ENCODE measurements at places on chromosomes 12 and 14. TPM values are rescaled to one million over a fixed set of nuclear protein-coding genes. Genes with fewer than 3 reads are reported as not detected.

DNA sequence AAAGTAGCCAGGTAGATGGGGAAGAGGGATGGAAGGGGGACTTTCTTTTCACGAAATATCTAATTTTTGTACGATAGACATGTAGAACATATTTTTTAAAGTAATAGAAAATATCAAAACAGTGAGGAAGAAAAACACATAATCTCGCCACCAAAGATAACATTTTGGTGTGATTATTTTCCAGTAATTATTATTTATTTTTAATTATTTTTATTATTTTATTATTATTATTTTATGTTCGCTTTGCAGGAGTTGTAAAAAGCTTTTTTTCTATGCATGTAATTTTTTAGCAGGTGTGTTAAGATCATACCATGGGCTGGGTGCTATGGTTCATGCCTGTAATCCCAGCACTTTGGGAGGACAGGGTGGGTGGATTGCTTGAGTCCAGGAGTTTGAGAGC is 85.6 kb upstream of the CCND2 start:
- DNase-seq = no peak

The DLGAP5 gene
- 8.7 TPM for total RNA-seq

DNA sequence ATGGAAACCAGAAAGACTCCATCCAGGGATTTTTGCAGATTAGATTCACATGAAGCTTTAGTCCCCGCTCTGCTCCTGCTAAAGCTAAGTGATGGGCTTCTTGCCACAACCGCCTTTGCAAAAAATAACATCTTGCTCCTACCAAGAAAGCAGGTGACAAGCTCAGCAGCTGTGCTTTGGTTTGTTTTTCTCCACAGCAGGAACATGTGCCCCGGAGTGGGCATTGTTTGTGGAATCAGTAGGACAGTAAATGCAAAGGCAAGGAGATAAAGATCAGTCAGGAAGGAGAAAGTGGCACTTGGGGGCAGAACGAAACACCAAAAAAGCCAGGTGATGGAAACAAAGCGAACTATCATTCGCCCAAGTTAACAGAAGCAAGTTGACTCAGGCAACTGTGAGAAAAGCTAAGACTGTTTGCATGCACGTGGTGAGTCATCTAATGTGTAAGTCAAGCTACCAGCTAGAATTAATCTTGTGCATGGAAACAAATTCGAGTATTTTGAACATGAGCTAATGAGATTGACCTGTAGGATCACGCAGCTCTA is 165.5 kb upstream of the PLXNC1 start:
- DNase-seq = peak; percentile 4

The LBHD2 gene
- not detected for total RNA-seq

The PRKD1 gene
- 4.5 TPM for total RNA-seq

DNA sequence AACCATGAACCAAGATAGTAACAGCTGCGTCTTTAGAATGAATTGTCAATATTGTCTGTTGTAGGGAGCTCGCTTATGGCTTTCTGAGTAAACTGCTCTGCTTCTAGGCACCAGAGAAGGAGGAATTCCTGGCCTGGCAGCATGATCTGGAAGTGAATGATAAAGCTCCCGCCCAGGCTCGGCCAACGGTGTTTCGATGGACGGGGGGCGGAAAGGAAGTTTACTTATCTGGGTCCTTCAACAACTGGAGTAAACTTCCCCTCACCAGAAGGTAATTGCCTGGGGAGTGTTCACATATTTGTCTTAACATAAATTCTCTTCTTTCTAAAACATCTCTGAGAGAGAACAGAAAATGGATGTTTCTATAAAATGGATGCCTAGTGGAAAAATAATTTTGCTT is 4.3 kb downstream of the PRKAB1 start:
- DNase-seq = no peak

DNA sequence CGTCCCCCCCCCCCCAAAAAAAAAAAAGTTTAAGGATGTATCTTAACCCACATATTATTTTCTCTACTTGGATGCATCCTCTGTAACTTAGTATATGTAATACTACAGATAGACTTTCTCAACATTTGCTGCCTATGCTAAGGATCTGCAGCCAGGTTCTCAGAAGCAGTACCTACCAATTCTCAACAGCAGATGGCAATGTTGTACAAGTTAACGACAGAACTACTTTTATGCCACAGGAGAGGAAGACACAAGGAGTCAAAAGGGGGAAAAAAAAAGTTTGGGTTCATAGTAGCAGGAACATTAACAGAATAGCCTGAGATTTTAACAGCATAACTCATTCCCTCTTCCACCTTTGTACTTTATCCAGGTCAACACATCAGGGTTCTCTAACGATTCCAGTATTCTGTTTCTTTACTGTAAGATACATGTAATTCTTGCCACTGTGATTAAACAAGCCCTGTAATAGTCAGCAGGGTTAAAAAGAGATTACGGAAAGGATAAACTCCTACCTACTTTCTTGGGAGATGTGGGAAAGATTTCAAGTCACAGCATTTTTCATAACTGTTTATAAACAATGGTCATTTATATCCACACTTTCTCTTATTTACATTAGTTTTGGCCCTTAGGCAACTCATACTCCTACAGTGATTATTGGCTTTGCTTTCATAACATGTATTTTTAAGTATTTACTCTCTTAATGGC is 5.7 kb upstream of the NEK9 start:
- peak; percentile 54 for DNase-seq

Data from dermis microvascular lymphatic vessel endothelial cell (primary cell).